ENCODE measurements at places on chromosomes 3 and 15.

- peak; percentile 28 for DNase-seq
Observed at GRCh38 chr3:142888481-142889211, at the start of gene PCOLCE2. Gene PCOLCE2 (minus strand): TSS chr3:142889083. CDS start chr3:142888896, 187 bp downstream.

- no peak for DNase-seq
Observed at GRCh38 chr3:71391361-71391760, 192.2 kb downstream of the FOXP1 start.

GRCh38 chr3:139288266-139288821, 55.5 kb upstream of the MRPS22 start:
- no peak for DNase-seq

- no peak for DNase-seq
Observed at GRCh38 chr3:96101006-96101560, 713.3 kb upstream of the EPHA6 start.

- no peak for DNase-seq
Observed at GRCh38 chr3:7332696-7333095, 471.8 kb downstream of the GRM7 start.

GRCh38 chr15:74657846-74658245, 38.0 kb downstream of the EDC3 start:
- DNase-seq: no peak

DNA sequence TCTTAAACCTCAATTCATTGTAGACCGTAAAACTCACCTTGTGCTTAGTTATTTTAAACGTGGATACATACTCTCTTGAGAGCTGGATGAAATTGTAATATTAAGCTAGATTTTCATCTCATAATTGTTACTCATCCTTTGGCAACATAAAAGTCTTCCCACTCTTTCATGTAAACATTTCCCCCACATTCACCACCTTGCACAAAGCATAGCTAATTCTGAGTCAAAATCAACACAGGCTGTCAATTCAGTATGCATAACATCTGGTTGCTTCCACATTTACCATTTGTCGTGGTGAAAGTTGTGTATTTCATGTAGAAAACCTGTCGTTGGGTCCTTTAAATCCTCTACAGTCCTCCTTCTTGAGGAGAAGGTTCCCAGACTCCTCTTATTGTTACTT, 524.6 kb downstream of the OTOL1 start:
- no peak for DNase-seq

- DNase-seq: peak; percentile 64
Observed at GRCh38 chr3:9402410-9403228, 5.2 kb downstream of the SETD5 start.

DNA sequence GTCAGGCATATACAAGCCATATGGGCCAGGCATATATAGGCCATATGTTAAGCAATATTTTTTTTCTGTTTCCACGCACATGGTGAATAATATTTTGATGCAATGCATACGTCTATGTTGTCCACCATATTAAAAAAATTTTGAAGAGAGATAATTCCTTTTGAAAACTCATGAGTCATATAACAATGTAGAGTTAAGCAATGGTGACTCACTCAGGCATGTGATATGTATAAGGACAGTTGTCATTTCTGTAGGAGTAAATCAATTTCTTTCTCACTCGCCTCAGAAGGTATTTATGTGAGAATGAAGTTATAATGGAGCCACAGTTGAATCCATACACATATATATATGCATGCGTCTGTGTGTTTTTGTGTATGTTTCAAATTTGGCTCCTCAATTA, 272.6 kb downstream of the EPHA3 start:
- no peak for DNase-seq

DNA sequence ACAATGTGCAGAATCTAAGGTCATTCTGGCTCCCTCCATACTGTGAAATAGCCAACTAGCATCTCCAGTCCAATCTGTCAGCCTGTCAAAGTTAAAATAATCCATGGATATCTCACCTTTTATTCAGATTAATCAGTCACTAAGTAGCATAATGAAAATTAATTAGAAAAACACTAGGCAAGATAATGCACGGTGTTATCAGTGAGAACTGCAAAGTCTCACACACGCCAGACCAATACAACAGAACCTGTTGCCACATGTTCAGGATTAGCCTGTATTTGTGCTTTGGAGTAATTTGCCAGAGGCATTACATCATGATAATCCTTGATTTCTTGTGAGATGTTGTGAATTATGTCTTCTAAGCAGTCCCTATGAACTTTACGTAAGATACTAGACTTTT, 820.4 kb upstream of the ALCAM start:
- no peak for DNase-seq

DNA sequence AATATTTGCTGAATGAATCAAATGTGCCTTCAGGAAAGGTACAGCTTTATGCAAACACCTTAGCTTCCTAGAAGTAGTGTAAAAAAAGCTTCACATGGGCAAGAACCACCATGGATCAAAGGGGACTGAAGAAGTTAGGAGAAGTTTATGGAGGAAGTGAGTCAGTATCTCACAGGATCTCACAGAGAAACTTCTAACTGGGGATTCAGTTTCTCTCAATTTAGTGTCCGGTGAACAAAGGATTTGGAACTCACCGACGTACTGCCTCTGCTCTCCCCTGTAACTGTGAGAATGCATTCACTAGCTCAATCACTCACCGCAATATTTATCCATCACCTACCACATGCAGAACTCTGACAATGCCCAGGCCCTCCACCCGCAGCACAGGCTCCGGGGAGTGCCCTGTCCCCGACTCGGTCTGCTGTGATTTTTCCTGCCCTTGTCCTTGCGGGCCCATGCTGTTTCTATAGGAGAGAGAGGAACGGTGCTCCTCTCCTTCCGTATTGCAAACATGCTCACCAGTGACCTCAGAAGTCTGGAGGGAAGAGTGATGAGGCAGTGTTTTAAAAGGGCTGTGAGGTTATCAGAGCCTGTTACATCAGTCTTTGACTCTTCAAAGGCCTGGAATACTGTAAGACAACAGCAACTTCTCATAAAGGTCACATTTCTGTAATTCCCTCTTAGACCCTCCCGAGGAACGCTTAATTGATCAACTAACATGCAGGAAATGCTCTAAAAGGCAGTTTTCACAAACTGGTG, 222.5 kb upstream of the ICE2 start:
- no peak for DNase-seq

GRCh38 chr3:74591342-74591741, 23.1 kb downstream of the CNTN3 start:
- DNase-seq: no peak

DNA sequence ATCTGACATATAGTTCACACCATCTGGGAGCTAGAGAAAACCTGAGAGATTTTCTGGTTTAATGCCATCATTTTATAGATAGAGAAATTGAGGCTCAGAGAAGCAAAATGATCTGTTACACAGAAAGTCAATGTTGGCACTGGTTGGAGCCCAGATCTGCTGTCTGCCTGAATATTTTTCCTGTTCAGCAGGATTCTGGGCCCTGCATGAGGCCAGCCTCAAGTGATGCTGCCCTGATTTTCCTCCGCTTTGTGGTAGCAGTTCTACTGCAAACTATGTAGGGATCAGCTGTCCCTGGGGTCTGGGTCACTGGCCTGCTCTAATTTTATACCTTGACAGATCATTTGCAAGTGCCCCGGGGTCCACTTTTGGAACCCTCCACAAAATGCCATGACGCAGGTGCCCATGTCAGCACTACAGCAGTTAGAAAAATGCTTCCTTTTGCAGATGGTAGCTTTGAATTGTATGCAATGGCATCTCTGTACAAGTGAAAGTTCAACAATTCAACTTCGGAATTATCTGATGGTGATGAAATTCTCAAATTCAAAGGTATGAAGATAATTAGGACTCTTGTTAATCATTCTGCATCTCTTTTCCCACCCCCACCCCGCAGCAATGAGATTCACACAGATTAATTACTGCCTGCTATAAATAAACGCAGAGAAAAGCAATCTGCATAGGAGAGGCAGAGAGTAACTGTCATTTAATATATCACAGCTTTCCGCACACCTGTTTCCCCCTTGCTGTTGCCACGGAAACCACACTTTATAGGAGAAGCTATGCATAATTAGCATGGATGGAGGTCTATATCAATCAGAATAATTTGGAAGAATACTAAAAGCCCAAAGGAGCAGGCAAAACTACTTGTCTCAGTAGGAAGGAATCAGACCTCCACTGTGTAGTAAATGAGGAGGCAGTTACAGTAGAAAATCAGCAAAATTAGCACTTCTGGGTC, 222.6 kb downstream of the PDCD6IP start:
- no peak for DNase-seq

GRCh38 chr15:88624156-88624970, 3.2 kb downstream of the AEN start:
- no peak for DNase-seq

DNA sequence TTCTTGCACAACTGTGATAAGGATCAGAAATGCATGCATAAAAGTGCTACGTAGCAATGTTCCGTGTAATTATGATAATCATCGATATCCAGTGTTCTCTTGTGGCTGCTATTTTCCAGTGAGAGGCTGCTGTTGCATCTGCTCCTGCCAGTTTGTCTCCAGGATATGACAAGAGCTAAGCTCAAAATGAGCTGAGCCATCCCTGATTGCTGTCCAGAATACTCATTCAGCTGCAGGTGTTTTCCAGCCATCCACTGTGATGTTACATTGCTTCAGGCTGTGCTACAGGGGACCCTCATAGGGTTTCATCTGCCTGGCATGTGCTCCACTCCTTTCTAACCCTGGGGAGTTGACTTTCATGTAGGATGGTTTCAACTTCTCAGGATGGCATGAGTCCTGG, 976.0 kb downstream of the ROBO1 start:
- peak; percentile 90 for DNase-seq

GRCh38 chr3:126523745-126524428, at the start of gene CHST13:
Gene CHST13 (plus strand): TSS chr3:126524155. CDS start chr3:126524333, 178 bp downstream.
- DNase-seq: peak; percentile 58

- DNase-seq: peak; percentile 0
Observed at GRCh38 chr15:50675535-50676144, 11.0 kb downstream of the TRPM7 start.

DNA sequence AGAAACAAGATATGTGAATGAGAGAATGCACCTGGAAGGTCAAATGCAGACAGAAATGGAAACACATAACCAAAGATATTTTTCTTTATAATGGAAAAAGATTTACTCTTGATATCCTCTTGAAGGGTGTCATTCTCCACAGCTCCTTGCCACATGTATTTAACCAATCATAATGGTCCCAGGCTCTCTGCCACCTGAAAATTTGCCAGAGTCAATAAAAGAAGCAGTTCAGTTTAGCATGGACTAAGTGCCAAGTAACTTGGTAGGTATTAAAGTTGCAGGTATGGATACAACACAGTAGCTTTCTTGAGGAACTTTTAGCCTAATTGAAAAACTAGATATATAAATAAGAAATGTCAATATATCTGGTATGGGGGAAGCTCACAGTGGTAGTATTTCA, 33.5 kb downstream of the TUSC7 start:
- DNase-seq: no peak

All from NCI-H1417 (cell line).